Activated CD4-positive, alpha-beta memory T cell treated with anti-CD3 and anti-CD28 coated beads for 36 hours (primary cell): ENCODE measurements at places on chromosomes 5 and 9.

- no peaks in the 10 kb centered on the region for H3K4me1 ChIP-seq
- no peaks in the 10 kb centered on the region for H3K36me3 ChIP-seq
- DNase-seq: no peak
- no peak overlapping the region for H3K4me3 ChIP-seq
- H3K27ac ChIP-seq: no peak overlapping the region
Measured at GRCh38 chr5:103648086-103648485, 85.5 kb upstream of the NUDT12 start.

DNA sequence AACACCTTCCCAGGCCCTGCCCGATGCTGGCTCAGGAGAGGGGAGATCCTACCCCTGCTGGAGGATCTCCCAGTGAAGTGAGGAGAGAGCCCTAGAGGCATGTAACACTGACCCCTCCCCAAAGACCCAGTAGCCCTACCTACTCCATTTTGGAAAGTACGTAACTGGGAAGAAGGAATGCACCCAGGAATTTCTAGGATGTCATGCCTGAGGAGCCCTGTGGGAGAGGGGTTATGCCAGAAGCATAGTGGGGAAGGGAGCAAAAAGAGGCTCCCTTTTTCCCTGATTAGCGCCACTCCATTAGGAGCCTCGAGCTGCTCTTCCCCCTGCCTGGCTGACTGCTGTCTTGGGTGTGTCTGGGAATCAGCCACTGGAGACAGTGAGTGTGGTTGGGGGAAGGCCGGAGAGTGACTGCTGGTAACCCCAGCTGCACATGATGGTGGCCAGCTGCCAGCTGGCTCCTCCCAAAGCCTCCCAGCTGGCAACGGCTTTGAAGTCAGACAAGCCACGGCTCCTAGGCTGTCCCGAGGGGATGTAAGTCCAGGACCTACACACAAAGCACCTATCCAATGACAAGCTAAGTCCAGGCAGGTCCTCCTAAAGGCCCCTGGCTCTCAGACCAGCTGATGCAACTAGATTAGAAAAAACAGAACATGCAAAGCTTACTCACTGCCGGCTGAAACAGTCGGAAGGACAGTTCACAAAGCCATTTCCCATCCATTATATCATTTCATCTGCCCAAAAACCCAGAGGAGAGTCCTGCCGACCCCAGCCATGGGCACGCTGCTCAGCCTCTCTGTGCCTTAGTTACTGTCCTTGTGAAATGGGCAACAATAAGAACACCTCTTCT is 136.5 kb upstream of the ABCA1 start:
- H3K27ac ChIP-seq: peak overlapping the region; percentile 29
- H3K27me3 ChIP-seq: peaks cover 6% of the 10 kb centered on the region
- no peak overlapping the region for H3K4me3 ChIP-seq
- peaks cover 13% of the 10 kb centered on the region for H3K4me1 ChIP-seq
- H3K36me3 ChIP-seq: peaks cover 3% of the 10 kb centered on the region

GRCh38 chr9:13942695-13943094 is 371.2 kb downstream of the NFIB start:
- H3K27me3 ChIP-seq: no peaks in the 10 kb centered on the region
- no peak overlapping the region for H3K4me3 ChIP-seq
- no peaks in the 10 kb centered on the region for H3K4me1 ChIP-seq
- H3K27ac ChIP-seq: no peak overlapping the region
- DNase-seq: peak; percentile 40
- H3K36me3 ChIP-seq: no peaks in the 10 kb centered on the region

DNA sequence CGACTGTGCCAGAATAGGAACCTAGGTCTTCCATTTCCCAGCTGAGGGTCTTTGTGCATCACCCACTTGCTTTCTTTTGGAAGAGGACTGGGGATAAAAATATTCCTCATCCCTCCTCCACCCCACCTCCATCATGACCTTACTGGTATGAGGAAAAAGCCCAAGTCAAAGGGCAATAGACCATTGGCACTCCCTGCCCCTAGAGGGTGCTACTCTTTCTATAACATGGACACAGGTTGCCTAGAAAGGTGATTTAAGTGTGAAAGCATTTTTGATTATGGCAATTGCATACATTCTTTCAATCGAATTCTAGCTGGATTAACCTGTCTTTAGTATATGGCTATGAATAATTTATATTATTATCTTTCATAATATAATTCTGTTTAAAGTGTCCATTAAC is 22.8 kb upstream of the ZNF618 start:
- DNase-seq: no peak
- H3K36me3 ChIP-seq: no peaks in the 10 kb centered on the region
- peaks cover 11% of the 10 kb centered on the region for H3K27me3 ChIP-seq
- no peaks in the 10 kb centered on the region for H3K4me1 ChIP-seq

- H3K27me3 ChIP-seq: no peaks in the 10 kb centered on the region
- peaks cover 30% of the 10 kb centered on the region for H3K36me3 ChIP-seq
- DNase-seq: no peak
- no peak overlapping the region for H3K4me3 ChIP-seq
- H3K4me1 ChIP-seq: peaks cover 72% of the 10 kb centered on the region
- H3K27ac ChIP-seq: peak overlapping the region; percentile 4
Measured at GRCh38 chr9:75149841-75150241, 61.5 kb downstream of the OSTF1 start.

DNA sequence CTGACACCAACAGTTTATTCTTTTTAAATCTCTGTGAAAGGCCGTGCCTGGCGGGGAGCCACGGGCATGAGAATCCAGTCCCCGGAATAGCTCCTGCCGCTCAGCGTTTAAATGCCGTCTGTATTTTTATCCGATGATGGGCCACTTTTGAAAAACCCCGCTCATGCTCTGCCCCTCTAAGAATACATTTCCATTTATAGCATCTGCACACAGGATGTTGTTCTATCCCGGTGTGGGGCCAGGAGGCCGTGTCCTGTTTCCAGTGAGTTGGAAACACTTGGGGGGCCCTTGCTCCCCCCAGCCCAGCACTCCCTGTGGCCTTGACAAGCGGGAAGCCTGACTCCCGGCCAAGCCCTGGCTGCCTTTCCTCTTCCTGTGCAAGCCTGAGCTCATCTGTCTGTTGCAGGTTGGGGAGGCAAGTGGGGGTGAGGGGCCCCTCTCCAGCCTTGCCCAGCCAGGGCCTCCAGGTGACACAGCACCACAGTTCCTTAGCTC is 39.0 kb downstream of the ERGIC1 start:
- H3K4me1 ChIP-seq: peaks cover 11% of the 10 kb centered on the region
- H3K36me3 ChIP-seq: no peaks in the 10 kb centered on the region
- no peak for DNase-seq
- H3K27me3 ChIP-seq: no peaks in the 10 kb centered on the region

DNA sequence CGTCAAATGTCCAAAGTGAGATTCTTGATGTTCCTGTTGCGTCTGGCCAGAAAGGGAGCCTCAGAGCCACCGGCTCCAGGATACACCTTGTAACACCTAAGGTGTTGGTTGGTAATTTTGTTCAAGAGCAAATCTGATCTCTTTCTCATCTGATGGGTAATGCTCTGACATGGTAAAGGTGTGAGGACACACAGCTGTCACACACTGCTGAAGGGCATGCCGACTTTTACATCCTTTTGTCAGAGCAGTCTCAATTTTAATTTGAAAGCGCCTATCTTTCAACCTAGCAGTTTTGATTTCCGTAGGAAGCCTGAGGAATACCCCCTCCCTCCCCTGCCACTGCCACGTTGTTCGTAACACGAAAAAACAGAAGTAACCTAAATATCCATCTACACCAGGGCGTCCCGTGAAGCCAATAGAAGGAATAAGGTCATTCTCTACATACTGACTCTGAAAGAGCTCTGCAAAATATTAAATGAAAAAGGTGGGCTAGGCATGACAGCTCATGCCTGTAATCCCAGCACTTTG is 57.4 kb downstream of the TSTD2 start:
- no peak overlapping the region for H3K27ac ChIP-seq
- peaks cover 17% of the 10 kb centered on the region for H3K4me1 ChIP-seq
- H3K4me3 ChIP-seq: peak overlapping the region; percentile 80
- H3K27me3 ChIP-seq: peaks cover 2% of the 10 kb centered on the region

DNA sequence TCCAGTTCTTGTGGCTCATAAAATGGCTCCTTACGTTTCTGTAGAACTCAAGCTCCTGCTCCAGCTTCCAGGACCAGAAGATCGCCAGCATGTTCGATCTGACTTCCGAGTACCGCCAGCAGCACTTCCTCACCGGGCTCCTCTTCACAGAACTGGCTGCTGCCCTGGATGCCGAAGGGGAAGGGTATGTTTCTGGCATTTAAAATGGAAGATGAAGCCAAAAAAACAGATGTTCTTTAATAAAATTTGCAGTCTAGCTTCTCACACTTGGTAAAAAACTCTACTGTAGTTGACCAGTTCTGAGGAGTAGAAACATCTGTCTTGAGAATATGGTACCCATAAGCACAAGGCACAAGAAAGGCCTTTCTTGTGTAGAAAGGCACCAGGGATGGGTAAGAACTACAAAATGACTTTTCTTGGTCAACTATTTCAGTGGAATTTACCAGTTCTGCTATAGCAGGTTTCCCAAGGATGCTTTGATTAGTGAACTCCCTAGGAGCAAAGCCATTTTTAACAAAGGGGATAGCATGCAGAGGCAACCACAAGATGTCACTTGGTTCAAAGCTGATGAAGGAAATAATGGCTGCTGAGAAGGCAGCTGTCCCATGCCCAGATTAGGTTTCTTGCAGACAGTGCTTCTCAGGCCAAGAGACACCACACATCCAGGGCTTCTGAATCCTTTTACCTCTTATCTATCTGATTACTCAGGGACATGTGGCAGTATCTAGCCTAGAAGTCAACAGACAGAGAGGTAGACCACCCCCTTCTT is 192.4 kb downstream of the DOCK8 start:
- H3K4me3 ChIP-seq: no peak overlapping the region
- H3K27ac ChIP-seq: no peak overlapping the region
- no peaks in the 10 kb centered on the region for H3K27me3 ChIP-seq
- no peaks in the 10 kb centered on the region for H3K4me1 ChIP-seq
- no peak for DNase-seq

DNA sequence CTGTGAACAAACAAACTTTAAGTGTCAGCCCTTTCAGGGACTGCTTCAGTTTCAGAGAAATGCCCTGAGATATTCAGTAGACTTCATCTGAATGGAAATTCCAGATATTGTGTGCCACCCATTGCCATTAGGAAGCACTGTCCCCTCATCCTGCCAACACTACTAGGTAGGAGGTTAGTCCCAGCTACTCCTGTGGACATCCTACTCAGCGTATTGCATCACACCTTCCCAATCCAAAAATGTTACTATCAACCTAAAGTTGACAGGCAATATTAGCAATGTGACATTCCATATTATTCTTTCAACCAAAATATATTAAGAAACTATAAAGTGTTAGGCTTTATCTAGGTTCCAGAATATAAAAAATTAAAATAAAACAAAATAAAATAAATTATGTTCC is 552.0 kb upstream of the ST8SIA4 start:
- no peak overlapping the region for H3K4me3 ChIP-seq
- H3K4me1 ChIP-seq: no peaks in the 10 kb centered on the region
- DNase-seq: no peak
- H3K27me3 ChIP-seq: no peaks in the 10 kb centered on the region
- no peak overlapping the region for H3K27ac ChIP-seq
